ENCODE measurements at places on chromosomes 13 and 19.

- DNase-seq = no peak
Observed at GRCh38 chr13:113888701-113889330, 24.9 kb upstream of the GAS6 start.

GRCh38 chr13:58994777-58995176 is 1169.0 kb downstream of the DIAPH3 start:
- DNase-seq = peak; percentile 0

GRCh38 chr13:112248406-112248760 is 127.8 kb upstream of the SPACA7 start:
- no peak for DNase-seq

DNA sequence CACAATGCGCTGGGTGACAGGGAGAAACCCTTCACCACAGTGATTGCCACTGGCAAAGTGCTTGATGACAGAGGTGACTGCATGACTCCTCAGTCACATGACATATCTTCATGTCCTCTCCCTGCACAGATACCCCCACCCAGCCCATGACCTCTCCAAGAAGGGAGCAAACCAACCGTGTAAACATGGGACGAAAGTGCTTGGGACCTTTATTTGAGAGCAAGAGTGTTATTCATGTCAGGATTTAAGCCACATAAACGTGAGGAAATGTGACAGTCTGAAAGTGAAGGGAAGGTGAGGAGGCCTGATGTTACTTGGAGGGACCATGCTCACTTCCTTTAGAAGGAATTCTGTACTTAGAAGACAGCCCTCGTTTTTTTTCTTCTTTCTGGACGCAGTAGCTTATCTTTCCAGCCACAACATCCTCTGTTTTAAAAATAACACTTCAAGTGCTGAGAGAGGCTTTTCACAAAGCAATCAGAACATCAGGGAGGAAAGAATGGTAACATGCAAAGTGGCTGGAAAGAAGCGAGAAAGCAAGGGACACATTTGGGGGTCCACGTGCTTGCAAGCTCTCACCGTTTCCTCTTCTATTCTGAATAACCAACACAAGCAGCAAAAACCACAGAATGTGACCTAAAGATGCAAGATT is 35.6 kb downstream of the EPS15L1 start:
- DNase-seq = no peak

DNA sequence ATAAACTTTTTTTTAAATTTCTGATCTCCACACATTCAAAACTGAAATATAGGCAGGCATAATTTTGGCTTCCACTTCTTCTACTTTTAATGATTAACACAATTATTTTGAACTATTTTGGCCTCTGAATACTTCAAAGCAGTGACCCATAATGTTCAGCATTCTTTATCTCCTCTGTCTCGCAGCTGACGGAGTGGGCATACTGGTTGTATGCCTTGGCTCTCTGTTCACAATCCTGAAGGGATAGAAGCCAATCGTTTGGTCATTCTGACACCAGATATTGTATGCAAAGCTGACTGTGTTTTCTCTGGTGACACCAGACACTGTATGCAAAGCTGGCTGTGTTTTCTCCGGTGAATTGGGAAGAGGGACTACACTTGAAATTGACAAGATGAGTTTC is 833.0 kb downstream of the EFNB2 start:
- no peak for DNase-seq

DNA sequence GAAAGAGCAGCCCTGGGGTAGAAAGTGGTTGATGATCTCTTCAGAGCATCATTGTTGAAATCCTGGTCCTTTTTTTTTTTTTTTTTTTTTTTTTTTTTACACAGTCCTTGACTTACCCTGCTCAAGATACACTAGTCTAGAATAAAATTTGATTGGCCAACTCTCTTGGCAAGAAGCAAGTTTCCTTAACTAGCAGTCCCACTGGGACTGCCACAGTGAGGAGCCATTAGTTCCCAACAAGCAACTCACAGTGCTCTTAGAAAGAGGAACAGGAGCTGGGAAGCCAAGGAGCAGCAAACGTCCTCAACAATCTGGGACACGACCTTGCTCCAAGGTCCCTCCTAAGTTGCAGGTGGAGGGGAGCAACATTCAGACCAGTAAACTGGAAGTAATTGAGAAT is 47.9 kb upstream of the INTS6 start:
- DNase-seq = no peak

- no peak for DNase-seq
Observed at GRCh38 chr13:106474912-106475311, 60.5 kb downstream of the EFNB2 start.

DNA sequence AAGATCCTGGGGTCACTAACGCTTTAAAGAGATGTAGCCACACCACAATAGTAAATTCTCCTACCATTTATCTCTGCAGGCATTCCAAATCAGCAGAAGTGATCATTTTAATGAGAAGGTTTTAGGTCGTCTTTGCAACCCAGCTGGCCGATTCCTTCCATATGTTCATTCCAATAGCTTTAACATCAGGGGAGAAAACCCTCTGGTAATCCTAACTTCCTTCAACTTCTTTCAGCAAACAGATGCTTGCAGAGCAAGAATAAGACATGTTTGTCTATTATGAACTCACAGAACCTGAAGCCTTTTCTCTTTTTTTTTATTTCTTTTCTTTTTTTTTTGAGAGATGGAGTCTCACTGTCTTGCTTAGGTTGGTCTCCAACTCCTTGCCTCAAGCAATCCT is 498.6 kb upstream of the SLITRK1 start:
- peak; percentile 16 for DNase-seq

DNA sequence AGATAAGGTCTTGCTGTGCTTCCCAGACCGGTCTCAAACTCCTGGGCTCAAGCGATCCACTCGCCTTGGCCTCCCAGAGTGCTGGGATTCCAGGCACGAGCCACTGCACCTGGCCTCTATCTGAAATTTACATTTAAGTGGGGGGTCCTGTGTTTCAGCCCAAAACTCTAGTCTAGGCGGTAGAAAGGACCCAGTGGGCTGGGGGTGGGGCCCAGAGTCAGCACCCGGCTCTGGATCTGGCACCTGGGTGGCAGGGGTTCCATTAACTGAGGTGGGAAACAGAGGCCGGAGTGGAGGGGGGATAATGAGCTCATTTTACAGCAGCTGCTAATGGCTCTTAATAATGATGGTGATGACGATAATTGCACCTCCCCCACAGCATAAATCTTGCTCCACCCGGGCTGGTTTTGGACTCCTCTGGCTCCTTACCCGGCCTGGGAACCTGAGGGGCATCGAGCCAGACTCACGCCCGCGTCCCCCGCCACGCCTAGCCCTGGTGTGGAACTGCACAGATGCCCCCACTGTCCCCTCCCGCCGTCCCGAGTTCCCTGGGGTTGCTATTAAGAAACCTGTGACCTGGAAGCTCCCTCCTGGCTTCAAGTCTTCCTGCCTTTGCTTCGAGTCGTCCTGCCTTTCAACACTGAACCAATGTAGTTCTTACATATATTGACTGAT is 17.8 kb upstream of the KLF2 start:
- no peak for DNase-seq

GRCh38 chr13:42707586-42707985 is 73.8 kb upstream of the FAM216B start:
- peak; percentile 79 for DNase-seq

- DNase-seq = no peak
Observed at GRCh38 chr19:39829702-39830275, 4.2 kb downstream of the DYRK1B start.

- DNase-seq = no peak
Observed at GRCh38 chr13:113548778-113549621, 35.6 kb upstream of the TFDP1 start.

DNA sequence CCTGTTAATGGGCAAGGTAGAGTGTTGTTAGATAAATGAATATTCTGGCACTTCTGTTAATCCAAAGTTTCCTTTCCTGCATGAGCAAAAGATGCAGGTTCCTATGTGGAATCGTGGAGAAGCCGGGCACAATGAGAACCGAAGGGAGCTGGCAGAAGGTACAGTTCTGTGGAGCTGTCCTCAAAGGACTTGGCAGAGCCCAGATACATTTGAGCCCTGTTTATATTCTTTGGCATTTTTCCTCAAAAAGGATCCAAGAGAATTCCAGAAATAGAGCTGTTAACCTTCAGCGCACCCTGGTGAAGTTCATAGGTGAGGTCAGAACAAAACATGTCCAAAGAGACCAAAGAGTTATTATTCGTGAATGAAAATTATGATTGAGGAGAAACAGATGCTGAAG is 4.0 kb upstream of the DLEU7 start:
- no peak for DNase-seq

GRCh38 chr19:39828654-39829032 is 5.3 kb downstream of the DYRK1B start:
- no peak for DNase-seq

GRCh38 chr19:38387550-38388348 is at the start of gene GGN:
Gene GGN, minus strand, starts transcription at chr19:38388034. Its CDS starts 773 bp downstream, at chr19:38387261.
- peak; percentile 94 for DNase-seq

DNA sequence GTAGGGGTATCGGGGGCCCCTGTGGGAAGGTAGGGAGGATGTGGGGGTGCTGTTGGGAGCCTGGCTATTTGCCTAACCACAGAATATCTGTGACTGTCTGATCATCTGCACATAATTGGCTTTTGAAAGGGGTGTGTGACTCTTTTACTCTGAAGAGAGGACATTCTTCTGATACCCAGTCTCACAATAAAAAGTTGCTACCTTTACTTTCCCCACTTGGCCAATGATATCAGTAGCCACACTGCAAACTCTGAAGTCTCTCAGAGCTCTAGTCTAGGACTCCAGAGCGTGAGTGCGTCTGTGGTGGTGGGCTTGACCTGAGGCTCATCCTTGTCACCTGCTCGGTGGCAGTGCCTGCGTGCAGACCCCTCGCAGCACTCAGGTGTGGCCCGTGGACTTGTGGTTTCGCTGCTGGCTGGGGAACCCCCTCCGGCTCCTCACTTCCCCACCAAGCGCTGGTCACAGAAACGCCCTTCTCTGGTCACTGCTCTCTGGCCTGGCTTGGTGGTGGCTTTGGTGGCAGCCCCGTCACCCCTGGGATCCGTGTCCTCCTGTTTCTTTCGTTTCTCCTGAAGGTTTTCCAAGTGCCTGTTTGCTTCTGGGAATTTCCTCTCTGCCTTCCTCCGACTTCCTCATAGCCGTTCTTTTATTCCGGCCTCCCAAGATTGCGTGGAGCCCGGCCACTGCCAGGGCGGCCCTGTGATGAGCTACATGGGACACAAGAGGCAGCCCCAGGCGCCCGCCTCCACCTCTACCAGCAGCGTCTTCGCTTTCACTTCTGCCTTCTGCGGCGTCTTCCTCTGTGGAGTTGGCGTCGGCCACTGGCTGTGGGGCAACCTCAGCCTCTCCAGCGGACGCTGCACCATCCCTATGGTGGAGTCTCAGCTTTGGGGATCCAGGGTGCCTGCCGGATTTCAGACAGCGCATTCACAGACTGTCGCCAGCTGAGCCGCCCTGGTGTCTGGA is 78.0 kb downstream of the ATP11A start:
- no peak for DNase-seq

- no peak for DNase-seq
Observed at GRCh38 chr13:110305001-110305400, 2.0 kb downstream of the COL4A1 start.

DNA sequence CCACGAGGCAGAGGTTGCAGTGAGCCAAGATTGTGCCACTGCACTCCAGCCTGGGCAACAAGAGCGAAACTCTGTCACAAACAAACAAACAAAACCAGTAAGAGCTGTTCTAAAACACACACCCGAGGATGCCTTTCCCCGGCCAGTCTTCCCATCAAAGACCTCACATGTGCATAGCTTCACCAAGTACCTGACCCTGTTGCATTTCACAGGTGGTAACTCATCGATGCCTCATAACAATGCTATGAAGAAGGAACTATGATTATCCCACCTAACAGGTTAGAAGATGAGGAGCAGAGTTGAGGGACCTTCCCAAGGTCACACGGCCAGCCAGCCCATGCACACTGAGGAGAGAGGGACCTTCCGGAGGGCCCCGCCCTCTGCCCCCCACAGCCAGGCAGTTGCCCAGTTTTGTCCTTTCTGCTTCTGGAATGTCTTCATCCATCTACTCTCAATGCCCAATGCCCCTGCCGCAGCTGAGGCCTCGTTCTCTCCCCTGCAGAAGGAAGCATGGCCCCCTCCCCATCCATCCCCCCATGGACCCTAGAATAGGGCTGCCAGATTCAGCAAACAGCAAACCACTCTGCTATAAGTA is 16.8 kb upstream of the LENG8 start:
- no peak for DNase-seq

DNA sequence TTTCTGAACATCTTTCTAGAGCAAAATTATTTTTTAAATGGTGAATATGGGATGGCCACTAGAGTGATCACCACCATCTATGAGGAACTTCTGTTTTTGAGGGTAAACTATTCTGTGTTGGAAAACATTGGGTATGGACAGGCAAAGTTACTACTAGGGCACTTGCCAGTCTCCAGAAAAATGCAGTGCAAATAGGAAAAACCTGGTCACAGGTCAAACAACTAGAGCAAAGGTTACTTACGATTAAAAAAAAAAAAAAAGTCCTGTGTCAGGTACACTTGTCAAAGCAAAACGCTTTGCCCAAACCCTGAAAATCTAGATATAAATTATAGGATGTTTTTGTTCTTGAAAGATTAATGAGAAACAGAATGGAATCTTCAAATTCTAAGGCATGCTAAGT is 66.2 kb downstream of the SLITRK1 start:
- DNase-seq = no peak

- DNase-seq = no peak
Observed at GRCh38 chr13:50918567-50918966, 9.0 kb downstream of the RNASEH2B start.

DNA sequence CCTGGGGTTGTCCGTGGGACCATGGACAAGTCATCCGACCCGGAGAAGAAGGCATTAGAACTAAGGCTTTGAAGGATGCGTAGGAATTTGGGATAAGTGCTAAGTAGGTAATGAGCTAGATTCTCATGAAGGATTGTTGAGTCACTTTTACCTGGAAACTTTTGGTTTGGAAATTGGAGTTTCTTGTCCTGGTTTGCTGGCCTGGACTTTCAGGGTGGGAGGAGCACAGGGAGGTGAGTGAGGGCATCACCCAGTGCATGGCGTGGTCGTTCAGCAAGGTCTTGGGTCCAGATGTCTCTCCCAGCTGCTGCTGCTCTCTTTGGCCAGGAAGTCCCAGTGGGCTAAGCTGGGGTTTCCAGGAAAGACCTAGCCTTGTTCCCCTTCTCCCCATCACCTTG is 7.6 kb downstream of the NFIC start:
- no peak for DNase-seq

- DNase-seq = peak; percentile 28
Observed at GRCh38 chr13:113207890-113208420, 514 bp downstream of the PCID2 start.

DNA sequence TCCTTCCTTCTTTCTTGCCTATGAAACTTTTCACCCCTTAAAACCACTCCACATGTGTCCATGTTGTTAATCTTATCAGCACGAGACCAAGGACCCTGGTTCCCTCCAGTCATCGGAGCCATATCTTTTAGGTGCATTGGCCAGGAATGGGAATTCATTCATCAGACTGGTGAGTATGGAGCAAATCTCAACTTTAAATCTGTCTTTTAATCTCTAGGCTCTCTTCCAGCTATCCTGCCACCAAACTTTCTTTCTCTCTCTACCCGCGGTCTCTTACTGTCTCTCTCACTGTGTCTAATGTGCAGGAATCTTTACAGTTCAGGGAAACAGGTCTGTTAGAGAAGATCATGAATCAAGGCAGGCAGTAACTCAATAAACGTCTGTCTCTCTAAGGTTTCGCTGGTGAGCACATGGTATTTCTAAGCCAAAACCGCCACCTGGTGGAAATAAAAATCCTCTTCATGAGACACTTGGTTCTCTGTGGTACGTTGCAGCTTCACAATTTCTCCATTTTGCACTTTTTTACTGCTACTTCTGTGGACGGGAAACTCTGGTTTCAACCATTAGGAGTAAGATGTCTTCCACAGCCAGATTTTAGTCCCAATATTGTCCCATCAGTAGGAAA is 16.1 kb downstream of the LGALS16 start:
- peak; percentile 9 for DNase-seq

GRCh38 chr13:109971456-109972090 is 185.2 kb upstream of the IRS2 start:
- peak; percentile 71 for DNase-seq

GRCh38 chr19:38134540-38135149 is 89.4 kb downstream of the DPF1 start:
- DNase-seq = peak; percentile 31

Measured in fibroblast of skin of abdomen (primary cell).